Natural killer cell treated with Interleukin-12 subunit alpha and Interleukin-12 subunit beta and Interleukin-15 and Interleukin-18, amount 100 ng/mL, for 72 hours (primary cell): ENCODE measurements at places on chromosomes 1 and 21.

DNA sequence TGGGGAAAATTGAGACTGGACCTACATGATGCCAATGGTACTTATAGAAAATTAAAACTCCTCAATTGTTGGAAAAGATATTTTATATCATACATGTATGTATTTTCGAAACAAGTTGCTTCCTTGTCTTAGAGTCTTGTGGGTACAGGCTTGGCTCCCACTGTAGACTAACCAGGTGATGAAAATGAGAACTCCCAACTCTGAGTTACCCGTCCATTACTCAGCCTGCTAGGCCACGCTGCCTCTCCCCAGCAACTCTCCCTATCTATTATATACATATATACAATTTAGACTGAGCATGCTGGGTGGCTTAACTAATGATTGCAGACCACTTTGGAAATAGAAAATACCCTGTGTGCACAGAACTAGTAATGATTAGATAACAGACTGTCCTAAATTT is 628.7 kb downstream of the LMO4 start:
- peaks cover 33% of the 10 kb centered on the region for H3K27me3 ChIP-seq
- H3K27ac ChIP-seq: no peak overlapping the region
- DNase-seq: no peak
- no peak overlapping the region for H3K4me3 ChIP-seq
- H3K4me1 ChIP-seq: no peaks in the 10 kb centered on the region

DNA sequence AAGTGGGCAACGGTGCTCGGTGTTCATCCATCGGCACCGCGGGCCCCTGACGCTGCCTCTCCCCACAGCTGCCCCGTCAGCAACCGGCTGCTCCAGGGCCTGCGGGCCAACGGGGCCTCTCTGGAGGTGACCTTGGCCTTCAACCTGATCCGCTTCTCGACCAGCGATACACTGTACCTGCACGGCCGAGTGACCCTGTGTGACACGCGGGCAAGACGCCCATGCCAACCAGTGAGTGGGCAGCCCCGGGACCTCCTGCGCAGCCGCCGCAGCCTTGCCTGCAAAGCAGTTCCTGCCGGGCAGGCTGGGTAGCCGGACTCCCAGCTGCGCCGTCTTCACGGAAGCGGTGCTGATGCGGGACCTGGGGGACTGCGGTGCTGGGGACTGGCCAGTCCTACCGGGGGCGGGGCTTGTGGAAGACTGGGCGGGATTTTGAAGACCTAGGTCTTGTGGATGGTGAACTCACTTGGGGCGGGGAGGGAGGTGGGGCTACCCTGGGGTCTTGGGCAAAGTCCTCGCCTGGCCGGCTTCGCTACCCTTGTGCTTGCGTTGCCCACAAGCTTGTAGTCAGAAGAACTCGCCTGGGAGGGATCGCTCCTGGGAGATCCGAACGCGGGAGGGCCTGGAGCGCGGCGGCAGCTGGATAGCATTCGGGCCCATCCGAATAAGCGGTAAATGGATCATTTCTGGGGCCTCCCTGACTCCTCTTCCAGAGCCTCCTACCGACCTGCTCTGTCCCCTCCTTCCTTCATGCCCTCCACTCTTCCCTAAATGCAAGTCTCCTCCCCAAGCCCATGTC is 8.8 kb upstream of the CEP85 start:
- no peaks in the 10 kb centered on the region for H3K36me3 ChIP-seq
- DNase-seq: peak; percentile 81
- H3K27ac ChIP-seq: peak overlapping the region; percentile 47
- peaks cover 7% of the 10 kb centered on the region for H3K4me1 ChIP-seq

GRCh38 chr1:24369801-24370200 is 43.8 kb downstream of the STPG1 start:
- no peak for DNase-seq
- no peaks in the 10 kb centered on the region for H3K36me3 ChIP-seq
- H3K27me3 ChIP-seq: no peaks in the 10 kb centered on the region

GRCh38 chr1:236039740-236040685 is 24.9 kb downstream of the NID1 start:
- H3K36me3 ChIP-seq: no peaks in the 10 kb centered on the region
- no peak overlapping the region for H3K27ac ChIP-seq
- peaks cover 14% of the 10 kb centered on the region for H3K27me3 ChIP-seq
- no peak overlapping the region for H3K4me3 ChIP-seq
- no peak for DNase-seq
- H3K4me1 ChIP-seq: no peaks in the 10 kb centered on the region

GRCh38 chr1:244664353-244664752 is 11.4 kb downstream of the DESI2 start:
- no peaks in the 10 kb centered on the region for H3K27me3 ChIP-seq
- H3K4me1 ChIP-seq: peaks cover 10% of the 10 kb centered on the region
- H3K36me3 ChIP-seq: no peaks in the 10 kb centered on the region
- no peak overlapping the region for H3K4me3 ChIP-seq
- H3K27ac ChIP-seq: no peak overlapping the region

DNA sequence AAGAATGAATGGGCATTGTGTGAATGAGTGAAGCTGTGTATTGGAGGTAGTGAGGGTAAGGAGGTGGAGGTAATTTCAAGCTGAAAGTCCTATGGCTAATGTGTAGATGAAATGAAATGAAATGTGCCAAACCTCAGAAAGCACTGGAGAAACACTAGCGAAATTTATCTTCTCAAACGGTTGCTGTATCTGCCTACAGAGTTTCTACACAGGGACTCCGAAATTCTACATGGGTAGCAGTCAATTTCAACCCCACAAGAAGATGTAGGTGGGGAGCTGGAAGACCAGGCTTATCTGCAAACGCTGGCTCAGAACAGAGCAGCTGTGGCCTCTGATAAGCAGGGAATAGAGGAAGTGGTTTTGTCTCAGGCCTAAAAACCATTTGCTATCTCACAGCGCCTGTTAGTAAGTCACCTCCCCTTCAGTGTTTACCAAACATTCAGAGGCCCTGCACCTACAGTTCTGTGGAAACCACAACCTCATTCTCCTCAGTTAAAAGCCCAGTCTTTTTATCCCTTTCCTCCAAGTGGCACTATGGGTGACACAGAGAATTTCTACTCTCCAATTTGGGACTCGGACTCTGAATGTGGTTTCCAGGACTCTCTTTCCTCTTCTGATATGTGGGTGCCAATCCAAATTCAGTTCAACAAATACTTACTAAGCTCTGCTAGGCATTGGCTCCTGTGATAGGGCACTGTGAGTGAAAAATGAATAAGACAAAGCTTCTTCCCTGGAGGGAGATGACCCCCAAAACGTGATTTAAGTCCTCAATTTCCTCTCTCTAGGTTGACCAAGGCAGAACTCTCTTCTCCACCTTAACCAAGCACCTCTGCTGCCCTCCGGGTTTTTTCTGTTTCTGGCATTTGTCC is 17.2 kb upstream of the SLAMF6 start:
- H3K27me3 ChIP-seq: no peaks in the 10 kb centered on the region
- peak overlapping the region; percentile 73 for H3K4me3 ChIP-seq
- H3K4me1 ChIP-seq: peaks cover 36% of the 10 kb centered on the region
- H3K27ac ChIP-seq: peak overlapping the region; percentile 98

GRCh38 chr1:155177192-155177917 is 3.7 kb downstream of the TRIM46 start:
- H3K4me1 ChIP-seq: peaks cover 26% of the 10 kb centered on the region
- no peaks in the 10 kb centered on the region for H3K27me3 ChIP-seq
- no peak for DNase-seq
- peaks cover 2% of the 10 kb centered on the region for H3K36me3 ChIP-seq
- H3K4me3 ChIP-seq: no peak overlapping the region

- H3K4me1 ChIP-seq: no peaks in the 10 kb centered on the region
- no peak overlapping the region for H3K4me3 ChIP-seq
- H3K36me3 ChIP-seq: no peaks in the 10 kb centered on the region
Measured at GRCh38 chr1:117590273-117590925, 15.4 kb upstream of the TENT5C start.

GRCh38 chr1:200491103-200491502 is 81.3 kb upstream of the ZNF281 start:
- H3K36me3 ChIP-seq: no peaks in the 10 kb centered on the region
- peaks cover 18% of the 10 kb centered on the region for H3K27me3 ChIP-seq
- no peak overlapping the region for H3K4me3 ChIP-seq
- no peak overlapping the region for H3K27ac ChIP-seq
- no peak for DNase-seq

GRCh38 chr1:206577626-206578025 is 34.6 kb downstream of the EIF2D start:
- H3K4me1 ChIP-seq: peaks cover 94% of the 10 kb centered on the region
- peaks cover 31% of the 10 kb centered on the region for H3K36me3 ChIP-seq
- H3K27me3 ChIP-seq: no peaks in the 10 kb centered on the region
- H3K4me3 ChIP-seq: peak overlapping the region; percentile 91

- H3K27ac ChIP-seq: no peak overlapping the region
- H3K4me1 ChIP-seq: peaks cover 5% of the 10 kb centered on the region
Measured at GRCh38 chr1:36590771-36591170, 108.1 kb upstream of the CSF3R start.

GRCh38 chr1:95889400-95889799 is 655.4 kb downstream of the RWDD3 start:
- H3K4me1 ChIP-seq: no peaks in the 10 kb centered on the region
- no peak overlapping the region for H3K4me3 ChIP-seq
- DNase-seq: no peak
- H3K36me3 ChIP-seq: no peaks in the 10 kb centered on the region
- no peak overlapping the region for H3K27ac ChIP-seq

DNA sequence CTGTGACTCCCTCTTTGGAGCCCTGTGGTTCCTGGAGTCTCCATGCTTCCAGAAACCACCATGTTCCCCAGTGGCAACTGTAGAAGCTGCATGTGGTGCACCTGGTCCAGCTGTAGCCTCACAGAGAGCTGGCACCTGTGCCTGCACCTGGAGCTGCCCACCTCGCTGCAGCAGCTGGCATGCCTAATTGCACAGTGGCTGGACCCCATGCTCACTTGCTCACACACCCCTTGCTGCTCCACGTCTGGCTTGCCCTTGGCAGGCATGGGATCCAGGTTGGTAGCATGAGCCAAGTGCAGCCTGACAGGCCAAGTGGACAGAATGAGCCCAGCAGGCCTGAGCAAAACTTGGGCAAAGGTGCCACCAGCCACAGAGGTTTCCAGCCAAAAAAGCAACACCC is 680.1 kb downstream of the MATN1 start:
- no peaks in the 10 kb centered on the region for H3K36me3 ChIP-seq
- no peak for DNase-seq
- no peak overlapping the region for H3K27ac ChIP-seq
- peaks cover 29% of the 10 kb centered on the region for H3K4me1 ChIP-seq
- peak overlapping the region; percentile 47 for H3K4me3 ChIP-seq

DNA sequence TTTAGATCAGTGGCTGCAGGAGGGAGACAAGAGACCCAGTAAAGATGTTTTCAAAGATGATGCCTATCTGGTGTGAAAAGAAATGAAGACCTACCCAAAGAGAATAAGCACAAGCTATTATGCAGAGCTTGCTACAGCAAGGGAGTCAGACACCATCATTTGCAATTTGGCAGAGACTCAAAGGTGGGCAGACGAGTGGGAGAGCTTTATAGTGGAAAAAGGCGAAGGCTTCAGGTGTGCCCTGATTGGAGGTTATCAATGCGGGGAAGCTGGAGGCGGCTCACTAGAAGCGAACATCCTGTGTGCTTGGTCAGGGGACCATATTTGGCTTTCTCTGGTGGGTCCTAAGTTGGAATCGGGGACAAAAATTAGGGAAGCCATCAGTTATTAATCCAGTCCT is 183.8 kb downstream of the DISC1 start:
- no peaks in the 10 kb centered on the region for H3K27me3 ChIP-seq
- DNase-seq: no peak
- H3K4me3 ChIP-seq: no peak overlapping the region
- H3K27ac ChIP-seq: no peak overlapping the region
- no peaks in the 10 kb centered on the region for H3K4me1 ChIP-seq
- no peaks in the 10 kb centered on the region for H3K36me3 ChIP-seq

GRCh38 chr1:179177182-179177581 is 52.3 kb downstream of the ABL2 start:
- DNase-seq: no peak
- H3K4me3 ChIP-seq: no peak overlapping the region
- H3K27me3 ChIP-seq: no peaks in the 10 kb centered on the region

DNA sequence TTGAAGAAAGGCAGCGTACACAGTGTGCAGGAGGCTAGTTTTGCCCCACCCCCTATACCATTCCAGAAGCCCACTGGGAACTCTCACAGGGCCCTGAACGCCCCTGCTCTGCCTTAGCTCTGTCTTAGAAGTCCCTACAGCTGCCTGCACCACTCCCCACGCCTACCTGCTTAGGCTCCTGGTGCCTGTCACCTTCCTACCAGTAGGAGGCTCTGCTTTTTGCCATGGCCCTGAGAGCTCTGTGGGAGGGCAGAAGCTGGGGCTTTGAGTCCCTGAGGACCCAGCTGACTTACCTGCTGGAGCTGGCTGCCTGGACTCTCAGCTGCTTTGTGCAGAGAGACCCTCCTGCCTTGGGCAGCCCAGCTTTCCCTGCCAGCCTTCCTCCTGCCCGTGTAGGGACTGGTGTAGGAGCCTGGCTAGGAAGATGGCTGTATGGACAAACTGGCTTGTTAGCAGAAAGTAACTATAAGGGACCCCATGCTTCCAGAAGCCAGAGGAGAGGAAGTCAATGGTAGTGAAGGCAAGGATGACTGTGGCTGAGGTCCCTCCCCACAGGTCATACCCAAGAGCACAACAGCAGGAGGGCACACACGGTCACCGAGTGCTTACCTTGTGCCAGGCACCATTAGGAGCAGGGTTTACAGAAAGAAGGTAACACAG is 9.8 kb upstream of the CELSR2 start:
- H3K27me3 ChIP-seq: peaks cover 5% of the 10 kb centered on the region
- H3K4me1 ChIP-seq: peaks cover 18% of the 10 kb centered on the region
- no peak overlapping the region for H3K4me3 ChIP-seq
- DNase-seq: no peak
- peaks cover 16% of the 10 kb centered on the region for H3K36me3 ChIP-seq
- no peak overlapping the region for H3K27ac ChIP-seq

GRCh38 chr1:197017558-197018146 is 40.3 kb downstream of the CFHR5 start:
- H3K36me3 ChIP-seq: no peaks in the 10 kb centered on the region
- DNase-seq: no peak
- H3K4me3 ChIP-seq: no peak overlapping the region
- no peaks in the 10 kb centered on the region for H3K4me1 ChIP-seq
- no peak overlapping the region for H3K27ac ChIP-seq

DNA sequence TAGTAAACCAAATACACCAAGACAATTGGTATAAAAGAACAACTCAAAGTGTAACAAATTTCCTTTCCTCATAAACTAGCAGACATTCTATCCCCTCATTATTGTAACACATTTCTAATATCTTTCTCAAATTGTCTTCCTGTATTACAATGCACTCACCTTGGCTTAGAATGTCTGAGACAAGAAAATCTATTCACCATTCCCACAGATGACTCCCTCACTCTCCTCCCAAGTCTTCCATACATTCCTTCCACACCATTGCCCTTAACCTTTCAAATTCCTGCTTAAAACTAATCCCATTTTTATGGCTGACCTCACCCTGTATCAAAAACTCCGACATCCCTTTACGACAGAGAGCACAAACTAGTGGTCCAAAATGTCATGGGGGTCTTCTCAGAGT is 56.0 kb downstream of the LTN1 start:
- H3K4me3 ChIP-seq: no peak overlapping the region
- H3K27me3 ChIP-seq: no peaks in the 10 kb centered on the region
- H3K36me3 ChIP-seq: peaks cover 48% of the 10 kb centered on the region
